ENCODE measurements at places on chromosomes 3 and 15.

DNA sequence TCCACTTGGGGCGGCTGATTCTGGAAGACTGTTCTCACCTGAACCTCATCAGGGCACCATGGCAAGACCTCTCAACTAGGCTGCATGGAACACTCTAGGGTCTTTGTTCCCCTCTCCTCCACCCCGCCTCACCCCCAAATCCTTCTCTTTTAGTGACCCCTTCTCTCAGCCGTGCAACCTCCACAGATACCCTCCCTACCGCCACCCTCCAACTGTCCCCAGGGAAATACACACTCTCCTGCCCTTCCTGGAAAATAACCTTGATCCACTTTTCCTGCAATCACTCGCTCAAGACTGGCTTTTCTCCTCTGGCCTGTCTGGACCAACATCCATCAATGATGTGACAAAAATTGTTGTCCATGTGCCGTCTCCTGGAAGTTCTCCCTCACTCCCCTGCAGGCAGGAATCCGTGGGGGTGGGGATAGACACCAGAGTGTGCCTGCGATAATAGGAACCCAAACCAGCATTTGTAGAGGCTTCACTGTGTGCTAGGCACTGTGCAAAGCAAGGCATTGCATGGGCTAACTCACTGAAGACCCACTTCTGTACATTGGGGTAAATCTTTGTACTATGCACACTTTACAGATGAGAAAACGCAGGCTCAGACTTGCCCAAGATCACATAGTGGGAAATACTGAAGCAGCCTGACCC lies 160.1 kb upstream of the UBE2E1 start:
- peaks cover 18% of the 10 kb centered on the region for H3K4me1 ChIP-seq
- no peak overlapping the region for H3K4me3 ChIP-seq
- no peak overlapping the region for H3K27ac ChIP-seq
- DNase-seq: no peak

DNA sequence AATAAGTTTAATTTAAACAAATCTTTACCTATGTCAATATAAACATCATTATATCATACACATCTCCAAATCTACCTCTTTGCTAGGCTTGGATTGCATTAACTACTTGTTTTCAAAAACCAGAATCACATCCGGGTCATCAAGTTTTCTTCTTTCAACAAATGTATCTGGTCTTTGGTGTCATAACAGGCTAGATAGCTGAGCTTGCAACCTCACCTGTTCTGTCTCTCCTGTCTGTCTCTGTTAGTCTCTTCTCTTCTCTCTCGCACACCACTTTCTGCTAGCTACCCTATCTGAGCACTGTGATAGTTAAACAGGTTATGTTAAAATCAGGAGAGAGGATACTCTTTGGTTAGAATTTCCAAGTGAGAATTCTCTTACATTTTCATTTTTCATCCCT lies 6.7 kb downstream of the FOXB1 start:
- H3K27me3 ChIP-seq: peaks cover 57% of the 10 kb centered on the region
- DNase-seq: no peak
- H3K4me3 ChIP-seq: no peak overlapping the region
- H3K27ac ChIP-seq: no peak overlapping the region
- H3K36me3 ChIP-seq: no peaks in the 10 kb centered on the region

DNA sequence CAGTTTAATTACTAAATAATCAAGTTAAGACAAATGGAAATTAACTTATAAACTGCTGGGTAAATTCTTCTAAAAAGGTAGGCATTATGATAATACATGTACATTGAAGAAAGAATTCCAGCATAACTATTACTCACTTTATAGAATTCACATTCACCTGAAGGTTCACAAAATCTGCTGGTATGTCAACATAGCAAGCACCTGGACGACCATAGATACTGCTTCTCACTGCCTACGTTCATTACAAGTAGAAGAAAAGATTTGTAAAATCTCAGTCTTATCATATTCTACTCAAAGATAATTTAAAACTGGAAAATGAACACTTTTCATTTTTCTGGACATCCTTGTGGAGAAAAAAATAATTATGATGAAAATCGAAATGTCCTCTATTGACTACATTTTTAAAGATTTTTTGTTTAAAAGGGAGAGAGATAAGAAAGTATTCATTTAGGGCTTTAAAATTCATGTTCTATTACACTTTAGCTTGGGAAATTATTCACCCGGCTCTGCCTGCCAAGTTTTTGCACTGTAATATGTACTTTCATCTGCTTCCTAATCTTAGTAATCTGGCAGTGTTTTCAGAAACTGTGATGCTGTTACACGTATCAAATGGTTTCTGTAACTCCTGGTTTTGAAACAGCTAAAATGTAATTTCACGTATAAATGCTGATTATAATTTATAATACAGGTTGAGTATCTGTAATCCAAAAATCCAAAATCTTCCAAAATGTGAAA lies 16.1 kb downstream of the HACL1 start:
- H3K4me3 ChIP-seq: no peak overlapping the region
- H3K27me3 ChIP-seq: no peaks in the 10 kb centered on the region
- DNase-seq: no peak
- peaks cover 3% of the 10 kb centered on the region for H3K36me3 ChIP-seq
- no peaks in the 10 kb centered on the region for H3K4me1 ChIP-seq

- H3K36me3 ChIP-seq: no peaks in the 10 kb centered on the region
- H3K4me1 ChIP-seq: no peaks in the 10 kb centered on the region
- H3K4me3 ChIP-seq: no peak overlapping the region
- H3K27me3 ChIP-seq: no peaks in the 10 kb centered on the region
- no peak for DNase-seq
Measured at GRCh38 chr15:36856339-36856973, 243.9 kb downstream of the MEIS2 start.

DNA sequence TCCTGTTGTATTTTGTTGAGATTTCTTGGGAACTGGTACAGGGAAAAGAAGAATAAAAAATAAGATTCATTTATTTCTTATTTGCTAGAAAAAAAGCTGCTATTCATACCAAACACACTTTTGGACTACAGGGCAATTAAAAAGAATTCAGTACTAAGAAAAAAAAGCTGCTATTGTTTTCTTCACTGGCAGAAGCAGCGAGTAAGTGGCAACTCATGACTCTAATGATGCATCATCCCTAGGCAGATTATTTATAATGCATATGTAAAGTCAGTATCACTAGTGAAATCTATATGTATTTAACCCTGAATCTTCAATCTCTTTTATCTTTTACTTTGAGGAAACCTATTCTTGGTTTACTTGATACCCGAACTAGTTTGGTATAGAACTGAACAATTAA lies 15.2 kb downstream of the PFN2 start:
- peaks cover 2% of the 10 kb centered on the region for H3K4me1 ChIP-seq
- no peak overlapping the region for H3K27ac ChIP-seq
- H3K4me3 ChIP-seq: no peak overlapping the region
- no peak for DNase-seq

DNA sequence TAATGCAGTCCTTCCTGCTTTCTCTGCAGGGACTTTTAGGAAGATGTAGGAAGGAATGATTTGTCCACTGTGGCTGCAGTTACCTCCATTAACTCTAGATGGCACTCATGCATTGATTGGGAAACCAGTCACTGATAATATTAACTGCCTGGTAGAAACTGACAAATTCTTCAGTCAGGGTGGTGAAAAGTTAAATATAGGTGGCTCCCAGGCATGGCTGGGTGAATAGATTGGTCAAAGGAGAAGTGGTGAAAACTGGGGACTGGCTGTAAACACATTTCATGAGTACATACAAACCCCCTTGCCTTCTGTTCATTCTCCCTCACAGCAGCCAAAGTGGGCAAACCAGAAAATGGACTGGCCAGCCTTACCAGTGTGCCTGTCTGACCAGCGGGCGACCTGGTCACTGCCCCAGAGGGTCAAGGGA lies 333.4 kb downstream of the THSD4 start:
- no peak overlapping the region for H3K27ac ChIP-seq
- H3K36me3 ChIP-seq: peaks cover 2% of the 10 kb centered on the region
- peak; percentile 79 for DNase-seq
- no peak overlapping the region for H3K4me3 ChIP-seq
- H3K27me3 ChIP-seq: no peaks in the 10 kb centered on the region

GRCh38 chr15:40917585-40917984 lies 11.6 kb upstream of the DLL4 start:
- H3K27me3 ChIP-seq: no peaks in the 10 kb centered on the region
- H3K36me3 ChIP-seq: no peaks in the 10 kb centered on the region
- H3K27ac ChIP-seq: no peak overlapping the region

GRCh38 chr3:71801986-71802385 lies 17.0 kb upstream of the PROK2 start:
- H3K36me3 ChIP-seq: no peaks in the 10 kb centered on the region
- peaks cover 20% of the 10 kb centered on the region for H3K27me3 ChIP-seq
- H3K4me1 ChIP-seq: no peaks in the 10 kb centered on the region
- no peak overlapping the region for H3K27ac ChIP-seq
- no peak overlapping the region for H3K4me3 ChIP-seq
- DNase-seq: no peak

DNA sequence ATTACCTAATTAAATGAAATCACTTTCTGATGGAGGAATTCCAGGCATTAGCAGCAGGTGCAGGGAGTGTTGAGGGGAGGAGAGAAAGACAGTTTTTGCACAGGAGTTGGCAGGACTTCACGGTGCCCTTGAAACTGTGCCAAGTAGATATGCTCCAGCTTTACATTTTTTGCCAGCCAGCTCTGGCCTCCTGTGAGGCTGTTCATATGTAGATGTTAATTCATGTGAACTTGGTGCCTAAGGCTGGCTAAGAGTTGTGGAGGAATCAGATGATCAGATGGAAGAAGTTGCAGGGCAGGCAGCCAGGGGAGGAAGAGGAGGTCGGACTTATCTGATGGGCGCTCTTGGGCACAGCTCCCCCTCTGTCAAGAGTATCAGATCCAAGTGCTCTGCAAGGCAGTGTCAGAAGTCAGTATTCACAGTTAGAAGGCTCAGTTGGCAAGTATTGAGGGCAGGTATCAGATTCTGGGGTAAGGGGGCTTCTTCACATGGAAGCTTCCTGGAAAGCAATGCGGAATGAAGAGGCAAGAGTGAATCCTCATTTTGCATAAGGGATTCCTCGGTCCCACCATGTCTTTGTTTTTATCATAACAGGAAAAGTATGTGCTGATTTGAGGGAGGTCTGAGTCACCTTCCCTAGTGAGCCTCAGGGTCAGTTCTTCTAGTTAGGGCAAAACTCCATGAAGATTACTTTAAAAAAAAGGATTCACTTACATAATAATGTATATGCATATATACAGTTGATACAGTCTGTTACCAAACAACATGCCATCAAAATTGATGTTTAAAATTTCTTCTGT lies 172.6 kb upstream of the UMPS start:
- DNase-seq: no peak
